Muscle of arm (tissue), 14 donors: ENCODE measurements at places on chromosomes 11 and 22. TPM values are rescaled to one million over a fixed set of nuclear protein-coding genes. Genes with fewer than 3 reads are reported as not detected.
A peak's percentile ranks its signal among the peaks of the same experiment; 100 is the strongest.

DNA sequence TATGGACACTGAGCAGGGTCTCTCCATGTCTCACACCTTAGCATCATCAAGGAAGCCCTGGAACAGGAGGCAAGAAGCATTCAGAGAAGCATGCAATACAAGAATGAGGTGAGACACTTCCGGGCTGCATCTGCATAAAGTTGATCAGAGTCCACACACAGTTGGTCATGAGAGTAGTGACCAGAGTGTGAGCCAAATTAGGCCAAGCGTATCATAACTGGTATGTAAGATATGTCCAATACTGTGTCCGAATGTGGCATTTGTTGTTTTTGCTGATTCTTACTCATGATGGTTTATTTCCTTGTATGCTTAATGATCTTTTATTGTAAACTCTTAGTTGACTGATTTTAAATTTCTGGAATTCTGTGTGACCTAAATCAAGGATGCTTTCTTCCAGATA lies 315.7 kb downstream of the INSC start:
- DNase-seq: no peak

DNA sequence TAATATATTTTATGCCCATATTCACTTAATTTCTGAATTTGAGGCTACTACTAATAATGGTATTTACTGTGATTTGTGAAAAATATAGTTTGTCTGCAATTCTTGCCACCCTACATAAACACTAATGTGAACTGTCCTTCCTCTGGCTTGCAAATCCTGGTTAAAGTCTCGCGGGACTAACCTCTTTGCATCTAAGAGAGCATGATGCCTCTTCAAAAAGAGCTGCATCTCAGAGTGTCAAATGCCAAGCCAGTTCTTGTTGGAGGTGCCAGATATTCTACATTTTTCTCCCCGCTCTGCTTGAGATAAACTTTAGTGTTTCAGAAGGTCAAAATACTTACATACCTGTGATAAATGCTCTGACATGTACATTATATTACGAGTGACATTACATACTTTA lies 2.1 kb downstream of the ARHGAP42 start:
- DNase-seq: no peak

- DNase-seq: no peak
These were observed 195.9 kb downstream of the DSCAML1 start for GRCh38 chr11:117601006-117601708.

- DNase-seq: no peak
These were observed 9.0 kb upstream of the PLAAT2 start for GRCh38 chr11:63572026-63572688.

GRCh38 chr11:31267720-31268119 lies 101.8 kb downstream of the DCDC1 start:
- no peak for DNase-seq

DNA sequence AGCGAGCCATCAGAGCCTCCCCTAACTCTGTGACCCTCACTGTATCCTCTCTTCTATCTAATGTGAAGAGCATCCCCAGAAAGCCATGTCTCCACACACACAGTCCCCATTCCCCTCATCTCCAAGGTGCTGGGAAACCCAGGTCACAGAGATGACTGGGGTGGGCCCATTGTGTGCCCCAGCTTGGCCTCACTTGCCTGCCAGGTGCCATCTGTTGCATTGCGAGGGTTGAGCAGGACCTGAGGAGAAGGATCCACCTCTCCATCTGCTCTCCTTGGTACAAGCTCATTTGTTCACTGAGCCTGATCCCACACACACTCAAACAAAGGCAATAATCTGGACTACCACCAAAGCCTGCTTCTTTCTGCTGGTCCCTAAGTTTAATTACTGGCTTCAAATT lies 118.8 kb downstream of the SPATA19 start:
- DNase-seq: no peak

- DNase-seq: peak; percentile 68
These were observed 19.6 kb downstream of the C22orf23 start for GRCh38 chr22:37933711-37934376.

- no peak for DNase-seq
These were observed 45.0 kb downstream of the OR6Q1 start for GRCh38 chr11:58075781-58076180.

DNA sequence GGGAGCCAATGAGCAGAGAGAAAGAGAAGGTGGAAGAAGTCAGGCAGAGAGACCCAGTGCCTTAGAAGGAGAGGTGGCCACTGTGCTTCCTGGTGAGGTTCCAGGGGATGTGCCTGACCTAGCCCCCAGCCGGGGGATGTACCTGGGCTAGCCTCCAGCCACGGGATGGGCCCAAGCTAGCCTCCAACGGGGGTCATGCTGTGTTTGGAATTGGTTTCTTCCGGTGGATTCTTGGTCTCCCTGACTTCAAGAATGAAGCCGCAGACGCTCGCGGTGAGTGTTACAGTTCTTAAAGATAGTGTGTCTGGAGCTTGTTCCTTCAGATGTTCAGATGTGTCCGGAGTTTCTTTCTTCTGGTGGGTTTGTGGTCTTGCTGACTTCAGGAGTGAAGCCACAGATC lies 6.9 kb upstream of the SMIM38 start:
- DNase-seq: no peak

DNA sequence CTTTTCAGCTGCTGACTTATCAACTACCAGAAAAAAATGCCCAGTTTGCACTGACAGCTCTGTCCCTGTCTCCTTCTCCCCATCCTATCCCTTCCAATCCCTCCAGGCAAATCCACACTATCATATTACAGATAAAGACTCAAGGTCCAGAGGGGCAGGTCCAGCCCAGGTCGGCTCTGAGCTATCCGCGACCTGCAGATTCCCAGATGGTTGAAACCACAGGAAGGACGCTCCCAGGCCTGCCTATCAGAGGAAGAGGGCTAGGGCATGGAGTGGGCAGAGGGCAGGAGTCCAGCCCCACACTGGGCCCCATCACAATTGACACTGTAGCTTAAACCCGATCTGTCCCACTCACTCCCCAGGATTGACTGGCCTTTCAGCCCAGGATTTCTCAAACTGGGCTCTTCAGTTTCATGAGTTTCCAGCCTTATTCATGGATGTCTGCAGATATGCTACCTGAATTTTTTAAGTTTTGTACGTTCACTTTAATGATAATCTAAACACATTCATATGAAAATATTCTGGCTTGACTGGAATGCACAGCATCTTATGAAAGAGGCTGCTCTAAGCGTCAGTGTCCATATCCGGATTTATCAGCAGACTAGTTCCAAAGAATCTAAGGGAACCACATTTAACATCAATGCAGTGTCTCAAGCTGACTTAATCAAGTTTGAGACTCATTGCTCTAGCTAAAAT lies 16.4 kb upstream of the FCHSD2 start:
- no peak for DNase-seq

- DNase-seq: no peak
These were observed 38.7 kb downstream of the BUD13 start for GRCh38 chr11:116733969-116734508.

GRCh38 chr11:1892558-1892957 lies 863 bp upstream of the PRR33 start:
- no peak for DNase-seq

DNA sequence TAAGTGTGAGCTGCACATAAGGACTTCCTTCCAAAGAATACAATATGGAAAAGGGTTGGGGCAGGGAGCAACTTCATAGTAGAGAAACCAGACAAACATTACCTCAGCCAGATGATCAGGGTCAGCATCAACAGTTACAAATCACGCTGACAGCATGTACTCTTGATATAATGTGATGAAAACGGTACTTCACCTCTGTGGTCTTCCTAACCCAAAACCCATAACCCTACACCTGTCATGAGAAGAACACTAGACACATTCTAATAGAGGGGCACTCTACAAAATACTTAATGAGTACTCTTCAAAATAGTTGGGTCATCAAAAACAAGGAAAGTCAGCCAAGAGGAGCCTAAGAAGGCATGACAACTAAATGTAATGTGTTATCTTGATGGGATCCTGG lies 43.9 kb downstream of the RRAS2 start:
- no peak for DNase-seq

GRCh38 chr11:69894648-69895047 lies 75.4 kb upstream of the FGF3 start:
- DNase-seq: no peak

DNA sequence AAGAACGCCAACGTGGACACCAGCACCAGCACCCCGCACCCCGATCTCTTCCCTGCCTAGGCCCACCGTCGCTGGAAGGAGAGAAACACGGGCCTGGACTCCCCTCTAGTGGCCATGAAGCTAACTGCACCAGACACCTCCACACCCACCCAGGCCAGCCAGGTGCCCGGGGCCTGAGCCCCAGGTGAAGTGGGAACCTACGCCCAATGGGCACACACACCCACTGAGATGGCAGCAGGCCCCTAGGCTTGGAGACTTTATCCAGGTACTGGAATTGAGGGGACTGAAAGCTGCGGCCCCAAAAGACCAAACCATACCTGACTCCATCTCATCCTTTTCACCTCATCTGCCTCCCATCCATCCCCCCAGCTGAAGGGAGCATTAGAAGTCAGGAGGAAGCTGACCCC lies 81.0 kb downstream of the BUD13 start:
- no peak for DNase-seq

- no peak for DNase-seq
These were observed 71.7 kb downstream of the AMBRA1 start for GRCh38 chr11:46521961-46522681.

DNA sequence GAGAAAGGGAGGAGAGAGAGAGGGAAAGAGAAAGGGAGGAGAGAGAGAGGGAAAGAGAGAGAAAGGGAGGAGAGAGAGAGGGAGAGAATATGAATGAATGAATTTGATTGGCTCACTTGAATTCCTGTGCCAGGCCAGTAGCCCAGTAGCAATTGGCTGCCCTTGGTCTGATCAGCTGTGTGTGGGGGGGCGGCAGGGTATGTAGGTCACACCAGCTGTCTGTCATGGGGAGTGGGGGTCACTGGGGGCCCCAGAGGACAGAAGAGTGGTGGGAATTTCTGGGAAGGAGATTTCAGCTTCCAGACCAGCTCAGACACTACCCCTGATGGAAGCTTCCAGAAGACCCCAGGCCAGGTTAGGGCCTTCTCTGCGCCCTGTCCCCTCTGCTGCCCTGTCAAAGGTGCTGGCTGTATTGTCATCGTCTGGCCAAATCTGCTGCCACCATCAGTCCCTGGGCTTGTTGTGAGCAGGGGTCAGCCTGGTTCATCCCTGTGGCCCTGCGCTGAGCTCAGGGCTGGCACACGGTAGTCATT lies 21.1 kb downstream of the MPPED1 start:
- no peak for DNase-seq

DNA sequence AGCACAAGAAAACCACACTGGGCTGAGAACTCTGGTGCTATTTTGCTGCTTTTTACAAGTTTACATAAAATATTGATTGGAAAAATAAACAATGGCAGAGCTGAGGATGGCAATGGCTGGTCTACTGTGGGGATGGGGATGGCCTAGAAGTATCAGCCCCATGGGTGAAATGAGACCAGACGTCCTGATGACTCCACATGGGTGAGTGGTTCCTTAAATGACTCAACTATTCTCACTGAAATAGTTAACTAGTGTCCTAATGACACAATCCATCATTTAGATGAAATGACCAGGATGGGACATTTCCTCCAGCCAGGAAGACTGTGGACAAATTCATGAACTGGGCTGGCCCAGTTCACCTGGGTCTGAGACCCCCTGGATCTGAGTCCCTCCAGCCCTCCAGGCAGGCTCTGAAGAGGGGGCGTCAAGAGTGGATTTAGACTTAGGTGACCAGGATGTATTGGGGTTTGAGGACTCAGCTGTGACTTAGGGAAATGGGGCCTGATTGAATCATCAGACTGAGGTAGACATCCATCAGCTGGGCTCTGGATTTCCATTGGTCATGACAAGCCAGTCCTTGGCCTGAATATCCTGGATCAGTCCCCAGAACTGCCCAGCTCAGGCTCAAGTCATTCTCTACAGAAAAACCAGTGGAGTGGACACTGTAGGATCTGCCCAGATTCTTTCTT lies 98.2 kb upstream of the IGLL5 start:
- no peak for DNase-seq

DNA sequence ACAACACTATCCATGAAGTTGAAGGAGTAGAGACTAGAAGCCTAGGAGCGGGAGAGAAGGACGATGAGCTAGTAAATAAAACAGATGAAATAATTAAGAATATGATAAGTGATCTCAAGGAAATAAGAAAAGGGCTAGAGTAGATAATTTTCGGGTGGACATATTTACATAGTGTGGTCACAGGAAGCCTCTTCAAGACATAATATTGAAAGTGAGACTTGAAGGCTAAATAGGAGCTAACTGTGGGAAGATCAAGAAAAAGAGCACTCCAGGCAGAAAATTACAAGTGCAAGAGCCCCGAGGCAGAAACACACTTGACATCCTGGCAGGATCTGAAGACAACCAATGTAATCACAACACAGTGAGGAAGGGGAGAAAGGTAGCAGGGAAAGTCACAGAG lies 11.9 kb upstream of the PPFIBP2 start:
- DNase-seq: no peak

DNA sequence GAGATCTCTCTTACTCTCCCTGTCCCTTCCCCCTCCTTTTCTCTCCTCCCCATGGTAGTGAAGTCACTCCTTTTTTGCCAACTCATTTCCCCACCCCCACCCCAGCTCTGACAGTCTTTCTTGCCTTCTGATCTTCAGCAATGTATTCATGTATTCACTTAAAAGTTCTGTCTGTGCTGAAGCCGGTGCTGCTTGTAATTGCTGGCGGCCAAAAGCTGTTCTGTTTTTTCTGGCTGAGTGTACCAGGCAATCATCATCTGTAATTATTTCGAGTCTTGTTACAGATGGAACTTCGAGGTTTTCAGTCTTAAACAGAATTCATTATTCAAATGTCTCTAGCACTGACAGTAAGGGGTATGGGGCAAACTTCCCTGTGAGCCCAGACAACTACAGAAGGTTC lies 99.5 kb downstream of the SPATA19 start:
- no peak for DNase-seq

DNA sequence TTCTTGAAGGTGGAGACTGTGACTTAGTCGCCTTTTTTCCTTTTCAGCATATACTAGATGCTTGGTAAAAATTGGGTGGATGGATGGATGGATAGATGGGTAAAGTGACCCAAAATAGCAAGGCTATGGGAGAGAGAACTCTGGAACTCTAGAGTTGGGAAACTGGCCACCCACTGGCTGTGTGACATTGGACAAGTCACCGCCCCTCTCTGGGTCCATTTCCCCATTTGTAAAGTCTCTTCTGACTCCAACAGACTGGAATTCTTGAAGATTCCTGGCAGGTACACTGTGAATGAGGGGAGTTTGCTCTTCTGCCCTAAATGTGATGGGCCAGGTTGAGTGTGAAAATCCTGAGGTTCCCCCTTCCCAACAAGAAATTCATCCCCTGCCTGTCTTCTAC lies 8.0 kb downstream of the TKFC start:
- DNase-seq: no peak

DNA sequence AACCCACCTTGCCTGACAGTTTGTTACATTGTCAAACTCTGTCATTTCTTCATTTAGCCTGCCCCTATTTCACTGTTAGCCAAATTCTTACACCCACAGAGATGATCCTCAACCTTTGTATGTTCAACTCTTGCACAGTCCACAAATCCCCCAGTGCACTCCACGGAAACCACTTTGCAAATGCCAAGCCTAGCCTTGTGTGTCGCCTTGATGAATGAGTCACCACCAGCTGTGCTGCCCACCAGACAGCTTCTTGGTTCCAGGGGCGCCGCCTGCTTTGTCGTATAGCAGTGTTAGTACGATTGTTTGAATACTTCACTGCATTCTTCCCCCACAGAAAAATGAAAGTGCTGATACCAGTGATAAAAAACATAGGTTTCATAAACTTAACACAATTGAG lies 686.3 kb downstream of the NTM start:
- no peak for DNase-seq

The KCNK7 gene
- polyA plus RNA-seq: not detected

The APOBEC3H gene
- not detected for polyA plus RNA-seq

The CYP2D6 gene
- polyA plus RNA-seq: not detected

The KRTAP5-10 gene
- polyA plus RNA-seq: not detected

The MS4A5 gene
- polyA plus RNA-seq: not detected

The BTG4 gene
- polyA plus RNA-seq: not detected

The PKDREJ gene
- 0.43 TPM for polyA plus RNA-seq

The PHETA2 gene
- polyA plus RNA-seq: 16.0 TPM
